Activated T-helper 1 cell treated with anti-CD3 and anti-CD28 coated beads, Interleukin-2, amount 50 U/mL, for 16 hours (primary cell): ENCODE measurements at places on chromosomes 7 and 10.

- DNase-seq: no peak
Measured at GRCh38 chr7:95980167-95980566, 207.8 kb downstream of the DYNC1I1 start.

GRCh38 chr10:12041766-12042408, 722 bp downstream of the UPF2 start:
- DNase-seq: no peak

GRCh38 chr10:35335133-35336083, 901 bp upstream of the CCNY start:
- DNase-seq: no peak

DNA sequence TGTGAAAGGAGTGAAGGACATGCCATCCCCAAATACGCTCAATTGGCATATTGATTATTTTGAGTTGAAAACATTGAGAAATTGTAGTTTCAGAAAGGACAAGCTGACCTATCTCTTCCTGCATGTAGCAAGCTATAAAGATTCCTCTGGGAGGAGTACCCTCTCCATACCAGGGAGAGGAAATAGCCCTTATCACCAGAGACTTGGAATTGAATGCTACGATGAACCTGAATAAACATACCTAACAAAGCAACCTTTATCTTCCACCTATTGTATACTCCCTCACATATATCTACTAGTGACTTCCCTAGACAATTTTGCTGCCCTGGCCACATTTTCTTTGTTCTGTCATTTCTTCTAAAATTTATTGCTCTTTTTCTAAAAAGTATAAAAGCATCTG, 150.2 kb upstream of the EEPD1 start:
- no peak for DNase-seq

DNA sequence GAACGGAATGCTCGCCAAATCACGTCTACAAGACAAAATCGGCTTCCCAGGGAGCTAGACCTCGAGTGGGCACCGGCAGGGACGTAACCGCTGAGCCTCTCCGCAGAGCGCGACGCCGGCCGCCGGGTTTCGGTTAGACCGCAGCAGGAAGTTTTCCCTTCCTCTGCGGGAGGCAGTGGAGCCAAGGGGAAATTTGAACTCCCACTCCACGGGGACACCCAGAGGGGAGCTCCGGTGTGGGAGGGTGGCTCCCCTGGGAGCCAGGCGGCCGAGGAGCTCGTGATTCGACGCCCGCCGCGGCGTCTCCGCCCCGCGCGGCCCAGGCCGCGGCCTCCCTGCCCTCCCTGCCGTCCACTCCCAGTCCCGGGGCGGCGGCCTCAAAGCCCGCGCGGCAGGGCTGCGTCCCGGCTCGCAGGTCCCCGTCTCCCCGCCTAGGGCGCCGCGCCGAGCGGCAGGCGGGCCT, 426 bp downstream of the SYPL1 start:
- DNase-seq: peak; percentile 35

- no peak for DNase-seq
Measured at GRCh38 chr10:109912335-109913281, 10.7 kb downstream of the XPNPEP1 start.

DNA sequence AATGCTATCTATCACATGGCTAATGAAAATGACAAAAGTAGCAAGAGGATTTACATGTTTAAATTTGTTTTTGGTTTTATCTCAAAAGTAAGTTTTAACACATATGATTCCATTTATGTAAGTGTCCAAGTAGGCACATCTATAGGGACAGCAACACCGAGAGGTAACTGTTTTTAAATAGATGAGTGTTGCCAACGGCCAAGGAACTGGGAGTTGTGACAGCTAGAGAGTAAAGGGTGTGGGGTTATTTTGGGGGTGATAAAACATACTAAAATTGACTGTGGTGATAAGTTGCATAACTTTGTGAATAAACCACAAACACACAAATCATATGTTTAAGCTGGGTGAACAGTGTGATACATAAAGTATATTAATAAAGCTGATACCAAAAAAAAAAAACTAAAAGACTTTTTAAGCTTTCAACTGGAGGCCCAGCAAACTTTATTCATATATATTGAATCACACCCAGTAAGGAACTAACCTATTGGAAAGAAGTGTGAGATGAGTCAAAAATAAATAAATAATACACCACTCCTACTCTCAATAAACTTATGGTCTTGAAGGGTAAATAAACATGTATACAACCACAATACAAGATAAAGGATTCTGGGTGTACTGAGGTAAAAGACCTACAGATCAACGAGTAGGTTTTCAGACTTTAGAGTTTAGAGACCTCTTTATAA, 33.0 kb downstream of the LRRC72 start:
- no peak for DNase-seq

DNA sequence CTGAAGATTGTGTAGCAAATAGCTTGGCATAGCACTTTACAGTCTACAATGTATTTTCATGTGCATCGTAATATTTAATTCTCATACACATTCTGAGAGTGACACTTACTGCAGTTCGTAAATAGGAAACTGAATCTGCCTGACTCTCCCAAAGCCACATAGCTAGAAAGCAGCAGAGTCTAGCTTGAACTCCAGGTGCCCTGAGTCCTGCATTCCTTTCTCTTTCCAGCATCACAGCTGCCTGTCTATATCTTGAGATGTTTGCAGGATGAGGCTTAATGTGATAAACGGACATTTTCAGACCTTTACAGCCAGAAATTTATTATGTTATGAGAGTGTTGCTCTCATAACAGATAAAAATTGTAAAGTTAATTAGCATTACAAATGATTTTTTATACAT, 132.9 kb upstream of the PLXDC2 start:
- DNase-seq: no peak

DNA sequence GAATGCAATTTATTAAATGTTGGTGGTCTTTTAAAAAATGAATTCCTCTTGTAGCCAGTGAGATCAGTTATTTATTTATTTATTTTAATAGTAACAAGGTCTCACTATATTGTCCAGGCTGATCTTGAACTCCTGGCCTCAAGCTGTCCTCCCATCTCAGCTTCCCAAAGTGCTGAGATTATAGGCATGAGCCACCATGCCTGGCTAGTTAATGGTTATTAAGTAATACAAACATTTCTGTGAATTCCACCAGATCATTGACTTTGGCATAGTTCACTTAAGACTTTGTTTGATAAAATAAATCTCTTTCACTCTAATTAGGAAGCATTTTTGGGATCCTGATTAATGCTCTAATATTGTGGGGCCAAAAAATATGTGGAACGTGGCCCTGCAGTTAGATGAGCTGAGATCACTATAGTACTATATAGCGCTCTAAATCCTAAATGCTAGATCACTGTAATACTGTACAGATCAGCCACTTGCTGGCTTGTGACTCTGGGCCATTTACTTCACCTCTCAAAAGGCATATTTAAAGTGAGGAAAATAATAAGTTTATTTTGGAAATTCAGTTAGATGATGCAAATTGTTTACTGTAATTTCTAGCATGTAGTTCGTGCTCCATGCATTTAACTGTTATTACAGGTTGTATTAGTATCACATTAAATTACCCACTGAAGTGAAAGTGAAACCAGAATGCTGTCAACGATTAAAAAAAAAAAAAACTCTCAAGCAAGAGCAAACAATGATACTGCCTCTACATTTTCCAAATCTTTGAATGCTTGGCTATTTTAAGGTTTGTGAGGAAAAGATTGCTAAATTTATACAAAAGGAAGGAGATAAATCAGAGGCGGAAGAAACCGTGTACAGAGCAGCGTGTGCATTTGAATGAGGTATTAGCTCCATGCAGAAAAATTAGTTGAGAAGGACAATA, 15.9 kb upstream of the FAS start:
- DNase-seq: no peak

DNA sequence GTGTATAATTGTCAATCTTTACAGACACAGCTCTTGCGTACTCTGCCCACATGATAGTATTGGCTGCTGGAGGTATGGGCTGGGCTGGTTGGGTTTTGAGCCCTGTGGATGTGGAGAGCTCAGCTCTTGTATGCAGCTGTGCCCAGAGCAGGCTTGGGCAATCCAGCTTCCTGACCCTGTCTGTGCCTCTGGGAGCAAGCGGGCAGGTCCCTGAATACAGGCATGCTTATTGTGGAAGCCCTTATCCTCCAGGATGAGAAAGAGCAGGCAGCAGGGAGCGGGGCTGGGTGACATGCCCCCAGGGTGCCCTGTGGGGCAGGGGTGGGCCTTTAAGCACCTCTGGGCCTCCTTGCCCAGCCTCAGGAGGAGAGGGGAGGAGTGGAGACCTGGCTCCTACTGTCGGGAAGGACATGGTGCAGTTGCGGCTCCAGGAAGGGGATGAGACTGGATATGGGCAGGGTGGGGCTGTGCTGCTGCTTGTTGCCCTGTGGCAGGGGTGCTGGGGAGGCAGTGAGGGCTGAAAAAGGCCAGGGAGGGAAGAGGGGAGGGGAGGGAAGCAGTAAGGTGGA, 32.7 kb upstream of the SH2D4B start:
- no peak for DNase-seq

DNA sequence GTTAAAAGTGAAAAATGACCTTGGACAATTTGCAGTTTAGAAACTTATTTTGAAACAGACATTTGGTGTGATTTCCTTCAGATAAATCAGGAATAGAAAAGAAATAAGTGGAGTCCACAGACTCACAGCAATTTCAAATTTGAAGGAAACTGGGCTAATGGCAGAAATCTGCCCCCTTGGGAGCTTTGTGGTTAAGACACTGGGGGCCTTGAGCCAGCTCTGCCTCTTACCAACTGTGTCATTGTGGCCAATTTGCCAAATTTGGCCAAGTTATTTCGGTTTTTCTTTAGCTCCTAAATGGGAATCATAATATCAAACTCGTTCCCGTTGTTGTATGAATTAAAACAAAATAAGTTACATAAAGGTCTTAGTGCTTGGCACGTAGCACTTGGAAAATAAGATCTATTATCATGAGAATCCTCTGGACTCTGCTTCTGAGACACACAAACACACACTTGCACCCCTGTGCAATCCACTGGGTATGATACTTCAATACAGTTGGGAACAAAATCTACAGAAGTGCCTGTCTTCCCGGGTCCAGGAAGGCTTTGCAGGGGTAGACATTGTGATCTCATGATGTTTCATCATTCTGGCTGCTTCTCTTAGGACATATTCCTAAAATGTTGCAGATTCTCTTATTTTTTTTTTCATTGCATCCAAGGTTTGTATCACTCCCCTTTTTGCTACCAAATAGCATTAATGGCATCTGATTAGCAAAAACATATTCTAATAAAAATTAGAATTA, 4.9 kb downstream of the ARMC3 start:
- no peak for DNase-seq

- DNase-seq: no peak
Measured at GRCh38 chr7:45186261-45186813, 28.7 kb downstream of the RAMP3 start.

GRCh38 chr7:26534649-26535482, 243.2 kb downstream of the SNX10 start:
- no peak for DNase-seq

- no peak for DNase-seq
Measured at GRCh38 chr7:47443049-47443448, 138.9 kb downstream of the TNS3 start.

GRCh38 chr10:89609833-89610346, 35.2 kb downstream of the PANK1 start:
- no peak for DNase-seq

- DNase-seq: no peak
Measured at GRCh38 chr7:591856-592628, 72.4 kb upstream of the PDGFA start.

DNA sequence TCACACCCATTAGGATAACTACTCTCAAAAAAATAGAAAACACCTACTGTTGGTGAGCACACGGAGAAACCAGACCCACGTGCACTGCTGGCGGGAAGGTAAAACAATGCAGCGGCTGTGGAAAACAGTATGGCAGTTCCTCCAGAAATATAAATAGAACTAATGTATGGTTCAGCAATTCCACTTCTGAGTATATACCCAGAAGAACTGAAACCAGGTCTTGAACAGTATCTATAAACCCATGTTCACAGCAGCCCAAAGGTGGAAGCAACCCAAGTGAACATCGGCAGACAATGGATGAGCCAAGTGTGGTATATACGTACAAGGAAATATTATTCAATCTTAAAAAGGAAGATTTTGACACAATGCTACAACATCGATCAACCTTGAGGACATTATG, 164.7 kb downstream of the ZMYND11 start:
- DNase-seq: no peak

DNA sequence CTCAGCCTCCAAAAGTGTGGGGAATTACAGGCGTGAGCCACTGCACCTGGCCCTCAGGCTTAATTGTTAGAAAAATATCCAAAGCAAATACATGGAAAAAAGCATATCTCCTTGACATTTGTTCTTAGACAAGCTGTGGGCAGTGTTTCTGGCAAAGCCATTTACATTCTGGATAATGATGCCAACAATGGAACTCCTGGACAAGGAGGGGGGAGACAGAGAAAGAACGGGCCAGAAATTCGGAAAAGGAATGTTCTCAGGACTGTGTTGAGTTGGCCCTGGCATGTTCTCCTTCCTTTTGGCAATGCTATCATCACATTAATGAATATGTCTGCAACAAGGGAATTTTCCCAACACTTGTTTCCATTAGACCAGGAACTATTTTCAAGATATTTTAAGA, 88.7 kb downstream of the UBE2H start:
- no peak for DNase-seq

- no peak for DNase-seq
Measured at GRCh38 chr7:29442146-29442545, 121.5 kb upstream of the PRR15 start.

- no peak for DNase-seq
Measured at GRCh38 chr7:16954321-16954720, 72.5 kb upstream of the AGR3 start.

- DNase-seq: no peak
Measured at GRCh38 chr7:4178916-4179687, 503.0 kb upstream of the FOXK1 start.

GRCh38 chr7:149457766-149458165, 3.1 kb downstream of the ZNF777 start:
- DNase-seq: no peak

GRCh38 chr10:2917926-2918325, 149.4 kb upstream of the PFKP start:
- no peak for DNase-seq

DNA sequence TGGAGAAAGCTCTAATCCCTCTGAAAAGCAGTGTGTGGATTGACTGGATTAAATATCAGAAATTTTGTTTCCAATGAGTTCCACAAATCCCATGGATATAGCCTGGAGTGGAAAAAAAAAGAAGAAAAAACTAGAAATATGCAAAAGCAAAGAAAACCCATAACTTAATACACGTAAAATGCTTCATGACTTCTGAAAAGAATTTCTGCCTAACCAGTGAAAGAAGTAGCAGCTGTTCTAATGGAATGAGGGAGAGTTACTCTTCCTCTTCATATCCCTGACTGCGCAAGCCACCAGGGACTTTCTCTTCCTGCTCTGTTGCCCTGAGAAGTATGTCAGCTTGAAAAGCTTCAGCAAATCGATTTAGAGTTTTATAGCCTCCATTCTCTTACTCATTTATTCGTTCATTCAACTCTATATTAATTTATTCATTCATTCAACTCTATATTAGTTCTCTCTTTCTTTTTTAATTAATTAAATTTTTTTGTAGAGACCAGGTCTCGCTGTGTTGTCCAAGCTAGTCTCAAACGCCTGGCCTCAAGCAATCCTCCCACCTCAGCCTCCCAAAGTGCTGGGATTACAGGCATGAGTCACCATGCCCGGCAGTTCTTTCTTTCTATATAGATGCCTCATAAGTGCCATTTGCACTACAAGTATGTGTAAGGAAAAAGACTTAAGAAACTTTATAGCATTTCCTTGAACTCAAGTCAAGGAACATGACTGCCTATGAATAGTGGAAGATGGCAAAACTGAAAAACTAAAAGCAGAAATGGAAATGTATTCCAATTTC, 447.3 kb upstream of the NRP1 start:
- no peak for DNase-seq
